ENCODE measurements at places on chromosomes 11 and 22. TPM values are rescaled to one million over a fixed set of nuclear protein-coding genes. Genes with fewer than 3 reads are reported as not detected.

DNA sequence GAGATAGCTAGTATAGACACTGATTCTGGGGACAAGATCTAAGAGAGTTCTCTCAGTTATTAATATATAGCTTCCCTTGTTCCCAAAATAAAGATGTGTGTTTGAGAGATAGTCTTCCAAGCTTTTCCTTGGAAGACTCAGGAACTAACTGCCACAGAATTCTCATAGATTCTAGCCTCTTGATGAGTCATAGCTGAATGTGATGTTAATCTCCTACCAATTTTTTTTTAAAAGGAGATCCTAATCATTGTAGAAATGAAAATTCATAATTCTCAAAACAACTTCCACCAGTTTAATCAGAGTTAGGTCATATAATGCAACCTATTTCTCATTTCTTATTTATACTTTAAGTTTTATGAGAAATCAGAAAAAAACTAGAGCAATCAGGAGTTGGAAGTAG, 148.8 kb downstream of the JRKL start:
- H3K27me3 ChIP-seq, result no peaks in the 10 kb centered on the region
- peaks cover 3% of the 10 kb centered on the region for H3K4me1 ChIP-seq

DNA sequence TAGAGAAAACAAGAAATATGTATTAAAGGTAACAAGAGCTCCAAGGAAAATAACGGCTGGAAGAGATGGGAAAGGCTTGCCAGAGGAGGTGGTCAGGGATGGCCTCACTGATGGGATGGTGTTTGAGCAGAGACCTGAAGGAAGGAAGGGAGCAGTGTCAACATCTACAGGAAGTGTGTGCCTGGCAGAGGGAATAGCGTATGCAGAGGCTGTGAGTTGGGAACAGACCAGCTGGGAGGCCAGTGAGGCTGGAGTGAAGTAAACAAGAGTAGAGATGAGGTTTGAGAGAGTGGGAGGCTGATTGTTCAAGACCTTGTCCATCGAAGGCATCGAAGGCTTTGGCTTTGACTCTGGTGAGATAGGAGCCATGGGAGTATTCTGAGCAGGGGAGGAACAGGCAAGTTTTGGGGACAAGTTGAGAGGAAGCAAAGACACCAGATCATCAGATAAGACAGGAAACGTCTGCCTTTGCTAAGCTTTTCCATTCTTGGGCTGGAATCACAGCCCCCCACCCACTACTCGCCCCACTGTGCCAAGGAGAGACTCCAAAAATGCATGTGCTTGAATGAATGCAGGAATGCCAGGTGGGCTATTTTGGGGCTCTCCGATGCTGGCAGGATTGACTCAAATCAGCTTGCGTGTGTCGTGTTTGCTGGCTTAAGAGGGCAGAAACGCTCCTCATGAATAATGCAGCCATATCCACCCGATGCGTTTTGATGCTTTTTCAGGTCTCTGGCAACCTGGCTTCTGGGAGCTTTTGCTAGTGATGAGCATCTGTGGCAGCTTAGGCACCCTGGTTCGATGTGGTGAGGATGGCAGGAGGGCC, 7.2 kb downstream of the SGSM1 start:
- no peaks in the 10 kb centered on the region for H3K27me3 ChIP-seq
- no peak overlapping the region for H3K4me3 ChIP-seq
- no peak for DNase-seq
- H3K4me1 ChIP-seq, result peaks cover 44% of the 10 kb centered on the region
- H3K27ac ChIP-seq, result no peak overlapping the region

GRCh38 chr11:112842151-112842550, 119.1 kb upstream of the NCAM1 start:
- no peaks in the 10 kb centered on the region for H3K36me3 ChIP-seq
- DNase-seq, result no peak
- no peaks in the 10 kb centered on the region for H3K4me1 ChIP-seq

- no peak for DNase-seq
- no peak overlapping the region for H3K4me3 ChIP-seq
- H3K4me1 ChIP-seq, result peaks cover 6% of the 10 kb centered on the region
- no peaks in the 10 kb centered on the region for H3K36me3 ChIP-seq
- no peaks in the 10 kb centered on the region for H3K27me3 ChIP-seq
Measured at GRCh38 chr11:86182976-86183584, 61.5 kb upstream of the EED start.

DNA sequence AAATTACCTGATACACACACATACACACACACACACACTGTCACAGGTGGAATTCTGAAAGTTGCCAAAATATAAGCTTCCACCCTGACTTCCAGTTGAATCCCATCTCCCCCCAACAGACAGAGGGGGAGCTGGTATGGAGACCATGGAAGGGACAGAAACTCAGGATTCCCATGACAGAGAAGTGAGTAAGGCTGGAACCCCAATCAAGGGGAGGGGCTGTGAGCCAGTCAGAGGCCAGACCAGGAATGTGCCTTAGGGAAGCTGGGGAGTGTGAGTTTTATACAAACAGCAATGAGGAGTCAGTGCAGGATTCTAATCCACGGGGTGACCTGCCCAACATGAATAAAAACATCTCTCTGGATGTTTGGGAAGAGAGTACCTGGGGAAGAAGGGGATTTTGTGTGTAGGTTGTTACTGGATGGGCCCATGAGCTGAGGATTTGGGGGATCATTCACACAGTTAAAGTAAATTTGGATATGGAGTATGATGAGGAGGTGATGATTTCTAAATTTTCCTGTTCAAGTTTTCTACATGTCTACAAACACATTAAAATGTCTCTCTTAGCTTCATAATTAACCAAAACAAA, 38.7 kb upstream of the TOP3B start:
- H3K27me3 ChIP-seq, result no peaks in the 10 kb centered on the region
- no peak overlapping the region for H3K4me3 ChIP-seq
- DNase-seq, result no peak
- H3K36me3 ChIP-seq, result no peaks in the 10 kb centered on the region
- H3K27ac ChIP-seq, result no peak overlapping the region

DNA sequence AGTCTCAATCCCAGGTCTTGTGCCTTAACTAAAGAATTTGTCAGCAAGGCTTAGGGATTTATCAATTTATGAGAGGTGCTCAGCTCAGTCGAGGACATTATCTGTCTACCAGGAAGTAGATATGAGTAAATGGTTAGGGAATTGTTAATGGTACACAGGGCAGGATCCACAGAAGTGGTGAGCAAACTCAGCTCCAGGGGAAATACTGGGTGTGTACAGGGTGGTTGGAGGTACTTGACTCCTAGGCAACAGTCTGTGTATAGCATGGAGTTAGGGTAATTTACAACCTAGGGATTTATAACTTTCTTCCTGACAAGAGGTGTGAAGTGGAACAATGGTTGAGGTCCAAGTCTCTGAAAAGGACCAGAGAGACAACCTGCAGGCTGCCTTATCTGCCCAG, 123.4 kb upstream of the OR9Q1 start:
- no peak overlapping the region for H3K27ac ChIP-seq
- H3K4me3 ChIP-seq, result no peak overlapping the region
- no peaks in the 10 kb centered on the region for H3K27me3 ChIP-seq
- no peaks in the 10 kb centered on the region for H3K4me1 ChIP-seq
- no peaks in the 10 kb centered on the region for H3K36me3 ChIP-seq

- DNase-seq, result no peak
- no peaks in the 10 kb centered on the region for H3K27me3 ChIP-seq
- H3K4me1 ChIP-seq, result peaks cover 3% of the 10 kb centered on the region
- no peak overlapping the region for H3K27ac ChIP-seq
Measured at GRCh38 chr11:75308986-75309385, 42.5 kb downstream of the ARRB1 start.

DNA sequence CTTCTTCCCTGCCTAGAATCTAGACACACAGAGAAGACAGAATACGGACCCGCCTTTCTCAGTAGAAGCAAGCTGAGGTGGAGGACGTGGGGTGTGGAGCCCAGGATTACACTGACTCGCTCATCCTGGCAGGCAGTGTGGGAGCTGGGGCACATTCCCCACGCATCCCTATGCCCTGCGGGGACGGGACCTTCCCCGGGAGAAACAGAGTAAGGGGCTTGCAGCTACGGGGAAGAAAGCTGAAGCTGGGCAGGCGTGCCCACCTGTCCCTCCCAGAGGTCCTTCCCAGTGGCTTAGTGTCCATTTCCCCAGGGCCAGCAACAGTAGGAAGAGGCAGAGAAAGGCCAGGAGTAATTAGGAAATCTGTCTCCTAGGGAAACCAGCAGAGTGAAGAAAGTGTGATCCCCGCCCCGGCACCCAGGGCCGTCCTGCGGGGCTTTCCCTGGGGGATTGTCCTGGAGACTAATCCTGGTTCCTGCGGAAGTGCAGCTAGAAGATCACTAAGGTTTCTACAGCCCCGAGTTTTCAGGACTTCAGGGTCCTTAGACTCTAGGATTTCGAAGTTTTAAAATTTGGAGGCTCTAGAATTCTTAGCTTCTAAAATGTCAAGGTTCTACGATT, 7.8 kb downstream of the DNAJB13 start:
- H3K4me3 ChIP-seq, result no peak overlapping the region
- no peaks in the 10 kb centered on the region for H3K27me3 ChIP-seq
- no peaks in the 10 kb centered on the region for H3K36me3 ChIP-seq
- no peak for DNase-seq
- H3K4me1 ChIP-seq, result no peaks in the 10 kb centered on the region
- H3K27ac ChIP-seq, result no peak overlapping the region

GRCh38 chr11:106585061-106585460, 433.2 kb downstream of the GUCY1A2 start:
- H3K4me3 ChIP-seq, result no peak overlapping the region
- H3K4me1 ChIP-seq, result no peaks in the 10 kb centered on the region
- no peaks in the 10 kb centered on the region for H3K36me3 ChIP-seq

- no peaks in the 10 kb centered on the region for H3K4me1 ChIP-seq
- no peaks in the 10 kb centered on the region for H3K36me3 ChIP-seq
- no peak overlapping the region for H3K4me3 ChIP-seq
- no peak for DNase-seq
Measured at GRCh38 chr11:84580428-84580827, 1046.7 kb downstream of the DLG2 start.

MRGPRF gene
- 67.5 TPM for total RNA-seq

IGLL1 gene
- total RNA-seq, result not detected

ENTHD1 gene
- total RNA-seq, result not detected

CLCF1 gene
- total RNA-seq, result 38.1 TPM
